ENCODE measurements at places on chromosomes 5 and 9. TPM values are rescaled to one million over a fixed set of nuclear protein-coding genes. Genes with fewer than 3 reads are reported as not detected.
A peak's percentile ranks its signal among the peaks of the same experiment; 100 is the strongest.

- no peak for DNase-seq
- no peaks in the 10 kb centered on the region for H3K4me1 ChIP-seq
- no peak overlapping the region for H3K27ac ChIP-seq
- H3K4me3 ChIP-seq = no peak overlapping the region
- no peaks in the 10 kb centered on the region for H3K27me3 ChIP-seq
- H3K36me3 ChIP-seq = no peaks in the 10 kb centered on the region
These were observed 194.1 kb downstream of the MCTP1 start for GRCh38 chr5:95090774-95091173.

DNA sequence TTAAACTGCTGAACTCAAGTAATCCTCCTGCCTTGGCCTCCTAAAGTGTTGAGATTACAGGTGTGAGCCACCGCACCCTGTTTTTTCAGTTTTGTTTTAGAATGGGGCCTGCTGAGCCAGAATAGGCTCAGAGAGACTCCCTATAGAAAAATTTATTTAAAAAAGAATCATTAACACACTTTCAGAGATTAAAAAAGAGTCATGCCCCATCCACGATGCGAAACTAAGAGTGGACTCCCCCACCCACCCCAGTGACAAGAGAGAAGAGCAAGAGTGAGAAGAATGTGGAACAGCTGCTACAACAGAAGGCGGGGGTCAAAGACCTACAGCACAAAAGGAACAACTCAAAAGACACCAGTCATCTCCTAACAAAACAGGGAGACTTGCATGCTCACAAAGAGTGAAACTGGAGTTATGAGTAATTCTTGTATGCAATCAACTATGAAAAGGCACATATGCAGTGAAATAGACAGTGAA is 47.2 kb downstream of the GLDC start:
- no peaks in the 10 kb centered on the region for H3K4me1 ChIP-seq
- no peaks in the 10 kb centered on the region for H3K27me3 ChIP-seq
- no peak overlapping the region for H3K27ac ChIP-seq
- DNase-seq = no peak
- H3K4me3 ChIP-seq = no peak overlapping the region
- no peaks in the 10 kb centered on the region for H3K36me3 ChIP-seq

DNA sequence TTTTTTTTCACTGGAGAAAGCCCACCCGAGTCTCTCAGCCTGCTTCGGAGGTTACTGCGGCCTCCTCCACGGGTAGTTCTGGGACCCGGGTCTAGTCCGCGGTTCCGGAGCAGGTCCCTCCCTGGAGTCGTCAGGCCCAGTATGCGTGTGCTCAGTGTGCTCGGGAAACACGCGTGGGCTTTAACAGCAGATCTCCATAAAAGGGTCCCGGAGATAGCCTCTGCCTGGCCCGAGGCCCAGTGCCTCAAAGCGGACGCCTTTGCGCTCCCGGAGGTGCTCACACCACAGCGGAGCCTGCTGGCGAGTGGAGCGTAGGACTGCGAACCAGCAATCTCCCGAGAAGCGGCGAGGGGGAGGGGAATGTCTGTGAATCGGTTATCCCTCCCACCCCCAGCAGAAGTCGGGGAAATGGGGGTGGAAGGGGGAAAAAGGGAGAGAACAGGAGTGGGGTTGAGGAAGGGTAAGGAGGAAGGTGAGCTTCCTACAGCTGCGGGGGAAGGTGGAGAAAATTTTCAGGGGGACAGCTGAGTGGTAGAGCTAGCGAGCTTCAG is 28.7 kb downstream of the CDKN2A start:
- H3K4me3 ChIP-seq = peak overlapping the region; percentile 44
- DNase-seq = peak; percentile 33
- H3K27ac ChIP-seq = no peak overlapping the region
- peaks cover 69% of the 10 kb centered on the region for H3K27me3 ChIP-seq
- H3K4me1 ChIP-seq = peaks cover 22% of the 10 kb centered on the region
- H3K36me3 ChIP-seq = no peaks in the 10 kb centered on the region

GRCh38 chr5:170576602-170577535 is 73.0 kb downstream of the KCNIP1 start:
- H3K27me3 ChIP-seq = no peaks in the 10 kb centered on the region
- H3K36me3 ChIP-seq = no peaks in the 10 kb centered on the region
- H3K27ac ChIP-seq = no peak overlapping the region
- H3K4me1 ChIP-seq = no peaks in the 10 kb centered on the region

GRCh38 chr5:82641331-82642003 is 363.3 kb upstream of the RPS23 start:
- H3K27ac ChIP-seq = no peak overlapping the region
- peak; percentile 29 for DNase-seq
- H3K36me3 ChIP-seq = no peaks in the 10 kb centered on the region
- H3K4me1 ChIP-seq = no peaks in the 10 kb centered on the region

The CACNA1B gene
- total RNA-seq = not detected

DNA sequence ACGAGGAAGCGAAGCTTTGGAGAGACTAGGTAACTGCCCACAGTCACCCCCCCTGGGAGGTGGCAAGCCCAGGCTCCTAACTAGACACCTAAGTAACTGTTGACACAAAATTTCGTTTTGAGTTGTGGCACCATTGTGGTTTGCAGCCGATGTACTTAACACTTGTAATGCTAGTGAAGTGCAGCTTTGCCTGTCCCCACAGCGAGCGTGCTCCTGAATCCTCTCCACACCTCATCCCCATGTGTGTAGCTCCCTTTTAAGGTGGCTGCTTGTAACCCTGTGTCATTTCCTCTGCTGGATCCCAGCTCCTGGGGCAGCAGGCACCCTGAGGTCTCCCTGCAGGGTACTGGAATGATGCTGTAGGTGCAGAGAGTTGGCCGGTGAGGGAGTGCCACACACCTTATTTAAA is 114.9 kb downstream of the TRIO start:
- H3K4me3 ChIP-seq = no peak overlapping the region
- DNase-seq = no peak
- H3K27me3 ChIP-seq = no peaks in the 10 kb centered on the region
- H3K4me1 ChIP-seq = no peaks in the 10 kb centered on the region

GRCh38 chr5:171166766-171167165 is 142.3 kb upstream of the TLX3 start:
- no peak overlapping the region for H3K4me3 ChIP-seq
- H3K4me1 ChIP-seq = no peaks in the 10 kb centered on the region
- H3K27me3 ChIP-seq = no peaks in the 10 kb centered on the region
- DNase-seq = no peak

DNA sequence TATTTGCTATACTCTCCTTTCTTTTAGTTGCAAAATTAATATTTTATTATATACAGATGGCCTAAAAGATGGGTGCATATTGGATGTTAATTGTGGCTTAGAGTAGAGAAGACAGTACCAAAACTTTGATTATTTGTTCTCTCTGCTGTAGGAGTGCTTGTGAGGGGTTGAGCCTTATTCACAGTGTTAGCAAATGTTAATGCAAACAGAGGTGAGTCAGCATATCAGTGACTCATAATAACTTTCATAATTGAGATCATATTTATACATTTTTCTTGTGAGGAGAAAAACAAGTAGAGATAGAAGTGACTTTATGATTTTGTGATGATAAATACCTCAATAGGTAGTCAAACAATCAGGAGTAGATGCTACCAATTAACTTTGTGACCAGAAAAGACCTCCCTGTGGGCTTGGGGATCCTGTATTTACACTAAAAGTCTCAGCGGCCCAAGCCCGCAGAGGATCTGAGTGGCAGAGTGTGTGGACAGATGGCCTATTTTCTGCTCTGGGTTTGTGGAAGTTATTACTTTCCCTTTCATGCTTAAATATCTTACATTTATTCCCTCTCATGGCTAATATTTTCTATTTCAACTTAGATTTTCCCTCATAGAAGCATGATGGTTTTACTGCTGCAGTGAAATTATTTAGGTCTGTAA is 226.5 kb downstream of the TAF11L14 start:
- H3K27ac ChIP-seq = no peak overlapping the region
- no peaks in the 10 kb centered on the region for H3K4me1 ChIP-seq
- DNase-seq = no peak
- no peaks in the 10 kb centered on the region for H3K36me3 ChIP-seq

DNA sequence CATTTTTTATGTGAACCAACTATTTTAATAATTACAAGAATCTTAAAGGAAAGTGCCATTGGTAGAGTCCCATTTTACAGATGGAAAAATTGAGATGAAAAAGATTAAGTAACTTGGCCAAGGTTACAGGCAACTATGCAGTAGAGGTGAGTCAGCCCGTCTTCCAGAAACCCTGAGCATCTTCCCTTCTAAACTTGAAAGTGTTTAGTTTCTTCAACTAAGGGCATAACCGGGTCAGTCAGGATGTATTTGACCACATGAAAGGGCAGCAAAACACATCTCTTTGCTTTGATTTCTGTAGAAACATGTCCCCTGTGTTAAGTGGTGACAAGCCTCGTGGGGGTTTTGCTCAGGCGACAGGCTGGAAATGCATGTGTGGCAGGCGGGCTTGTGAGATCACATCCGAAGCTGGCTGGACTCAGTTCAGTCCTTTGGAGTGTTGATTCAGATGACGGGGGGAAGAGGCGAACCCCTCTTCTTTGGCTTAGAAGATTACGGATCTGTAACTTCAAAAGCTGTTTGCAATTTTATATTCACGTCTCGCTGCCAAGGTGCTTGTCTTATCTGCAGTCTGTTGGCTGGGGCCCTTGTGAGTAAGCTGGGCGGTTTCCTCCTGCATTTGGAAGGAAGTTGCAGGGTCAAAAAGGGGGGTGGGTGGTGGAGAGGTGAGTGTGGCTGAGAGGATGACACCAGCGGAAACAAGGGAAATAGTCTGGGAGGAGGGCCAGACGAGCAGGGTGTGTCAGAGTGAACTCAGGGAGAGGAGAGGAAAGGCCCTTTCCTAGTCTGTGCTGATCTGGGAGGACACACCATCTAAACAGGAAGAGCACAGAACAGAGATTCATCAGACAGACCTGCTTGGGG is 78.9 kb upstream of the RPS23 start:
- no peaks in the 10 kb centered on the region for H3K27me3 ChIP-seq
- peak; percentile 83 for DNase-seq
- H3K36me3 ChIP-seq = no peaks in the 10 kb centered on the region
- H3K4me1 ChIP-seq = peaks cover 34% of the 10 kb centered on the region
- peak overlapping the region; percentile 62 for H3K27ac ChIP-seq

DNA sequence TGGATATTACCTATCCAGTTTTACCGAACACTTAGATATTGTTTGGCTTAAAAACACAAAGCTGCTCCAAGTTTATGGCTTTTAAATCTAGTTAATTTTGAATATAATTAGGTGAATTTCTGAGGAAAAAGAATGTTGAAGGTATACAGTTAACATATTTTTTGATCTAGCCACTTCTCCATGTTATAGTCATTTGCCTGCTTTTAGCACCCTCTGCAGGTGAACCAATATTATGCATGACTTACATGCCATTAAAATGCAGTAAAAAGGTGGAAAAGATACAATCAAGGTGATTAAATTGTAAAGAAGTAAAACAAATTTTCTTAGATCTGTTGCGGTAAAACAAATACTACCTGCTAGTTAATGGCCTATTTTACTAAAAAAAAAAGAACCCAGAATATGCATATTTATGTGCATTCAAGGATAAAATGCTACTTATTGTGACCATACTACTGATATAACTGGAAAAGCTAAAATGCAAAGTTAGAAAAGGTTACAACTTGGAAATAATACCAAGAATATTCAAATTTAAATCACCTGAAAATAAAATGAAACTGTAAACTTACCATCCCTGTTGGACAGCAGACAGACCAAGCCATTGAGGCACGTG is 132.1 kb downstream of the AP3B1 start:
- H3K27me3 ChIP-seq = no peaks in the 10 kb centered on the region
- no peaks in the 10 kb centered on the region for H3K4me1 ChIP-seq
- H3K27ac ChIP-seq = no peak overlapping the region
- no peak overlapping the region for H3K4me3 ChIP-seq
- DNase-seq = peak; percentile 8
- no peaks in the 10 kb centered on the region for H3K36me3 ChIP-seq

The VPS13A gene
- total RNA-seq = 58.2 TPM

DNA sequence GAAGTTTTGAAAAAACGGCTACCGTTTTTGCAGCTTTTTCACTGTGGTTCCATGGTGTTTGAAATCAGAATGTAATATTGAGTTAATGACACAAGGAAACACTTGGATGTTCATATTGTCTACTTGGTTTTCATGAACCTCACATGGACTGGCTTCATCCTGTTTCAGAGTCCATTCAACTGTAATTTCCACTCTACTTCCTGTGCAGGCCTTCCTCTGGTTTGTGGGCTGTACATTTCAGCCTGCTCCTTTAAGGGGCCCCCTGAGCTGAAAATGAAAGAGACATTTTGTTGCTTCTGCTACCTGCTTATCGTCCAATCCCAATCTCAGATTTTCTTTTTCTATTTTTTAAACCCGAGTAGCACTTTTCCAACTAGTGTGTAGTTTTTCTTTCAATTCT is 41.8 kb upstream of the CDKN2B start:
- no peak overlapping the region for H3K4me3 ChIP-seq

The SLC46A2 gene
- not detected for total RNA-seq

GRCh38 chr9:109912726-109913460 is 132.9 kb downstream of the PALM2AKAP2 start:
- no peak overlapping the region for H3K4me3 ChIP-seq
- no peaks in the 10 kb centered on the region for H3K27me3 ChIP-seq
- DNase-seq = no peak

- H3K4me1 ChIP-seq = no peaks in the 10 kb centered on the region
- H3K27me3 ChIP-seq = peaks cover under 1% of the 10 kb centered on the region
- H3K27ac ChIP-seq = no peak overlapping the region
These were observed 7.6 kb downstream of the SLC1A1 start for GRCh38 chr9:4497855-4498254.

The S1PR3 gene
- total RNA-seq = not detected
